Fibroblast of mammary gland (primary cell): ENCODE measurements at places on chromosomes 5 and 9.

DNA sequence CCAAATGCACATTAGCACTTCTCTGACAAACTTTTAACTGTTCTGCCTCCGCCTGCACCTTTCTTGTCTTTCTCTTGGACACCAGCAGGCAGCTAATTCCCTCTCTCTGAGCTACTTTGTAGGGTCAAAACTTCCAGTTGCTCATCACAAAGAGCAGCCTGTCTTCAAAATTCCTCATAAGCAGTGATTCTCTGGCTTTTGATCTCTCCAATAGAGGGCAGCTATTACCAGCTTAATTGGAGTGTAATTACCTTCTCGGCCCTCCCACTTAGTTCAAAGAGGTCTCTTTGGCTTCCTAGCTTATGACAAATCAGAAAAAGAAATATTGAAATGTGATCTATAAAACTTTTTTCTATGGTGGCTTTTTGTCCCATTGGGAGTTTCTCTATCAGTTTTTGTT lies 43.6 kb upstream of the RAD23B start:
- DNase-seq = peak; percentile 65

DNA sequence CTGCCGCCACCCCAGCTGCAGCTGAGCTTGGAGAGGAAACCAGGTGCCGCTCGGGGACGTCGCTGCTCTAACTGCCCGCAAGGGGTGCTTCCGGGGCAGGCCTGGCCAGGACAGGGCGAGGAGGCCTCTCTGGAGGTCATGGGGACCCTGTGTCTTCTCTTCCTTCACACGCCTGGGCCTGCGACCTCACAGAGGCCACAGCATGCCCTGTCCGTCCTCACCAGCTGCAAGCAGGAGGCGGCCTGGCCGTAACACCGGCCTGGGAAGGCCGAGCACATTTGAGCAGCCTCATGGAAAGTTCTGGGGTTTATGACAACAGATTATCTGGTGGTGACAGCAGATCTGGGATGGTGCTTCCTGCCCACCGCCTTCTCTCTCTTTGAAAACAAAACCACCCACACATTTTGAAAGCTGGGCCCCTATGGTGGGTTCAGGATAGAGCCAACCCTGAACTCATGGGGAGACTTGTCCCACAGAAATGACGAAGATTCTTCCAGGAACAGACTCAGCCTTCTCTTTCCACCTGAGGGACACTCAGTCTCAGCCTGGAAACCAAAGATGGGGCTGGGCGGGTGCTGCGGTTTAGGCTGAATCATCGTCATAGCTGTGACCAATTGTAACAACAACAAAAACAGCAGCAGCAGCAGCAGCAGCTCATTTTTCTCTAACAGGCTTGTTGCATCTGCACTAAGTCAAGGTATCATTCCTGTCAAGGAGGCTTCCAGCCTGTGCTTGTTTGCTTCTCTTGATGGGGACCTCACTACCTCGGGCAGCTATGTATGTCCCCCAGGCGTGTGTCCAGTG lies 99.6 kb upstream of the RAPGEF1 start:
- peak; percentile 83 for DNase-seq

DNA sequence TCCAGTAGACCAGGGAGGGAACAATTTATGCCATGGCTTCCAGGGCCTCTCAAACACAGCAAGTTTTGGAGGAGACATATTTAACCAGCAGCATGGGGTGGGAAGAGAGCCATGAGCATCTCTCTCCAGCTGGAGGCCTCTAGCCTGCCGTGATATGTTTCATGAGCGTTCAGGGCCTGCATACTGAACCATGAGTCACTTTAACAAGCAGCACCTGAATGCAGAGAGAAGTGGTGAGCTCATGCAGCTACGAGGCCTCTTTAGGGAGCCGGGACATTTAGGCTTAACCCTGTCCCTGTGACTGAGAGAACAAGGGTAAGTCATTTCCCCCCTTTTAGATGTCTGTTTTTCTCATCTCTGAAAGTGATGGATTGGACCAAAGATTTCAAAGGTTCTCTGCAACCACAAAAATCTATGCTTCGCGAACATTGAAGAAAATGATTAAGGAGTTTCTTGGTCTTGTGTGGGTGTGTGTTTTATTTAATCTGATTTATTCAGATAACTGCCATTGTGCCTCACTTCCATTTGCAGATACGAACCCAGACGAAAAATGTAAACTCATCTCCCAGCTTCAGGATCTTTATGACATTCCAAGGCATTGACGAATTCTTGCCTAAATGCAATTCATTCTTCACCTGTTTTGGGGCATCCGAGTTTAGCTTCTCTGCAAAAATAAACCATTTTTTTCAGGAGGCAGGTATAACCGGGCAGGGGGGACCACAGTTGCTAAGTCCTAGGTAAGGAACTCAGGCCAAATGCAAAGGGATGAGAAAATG lies 157.0 kb downstream of the GABBR2 start:
- peak; percentile 63 for DNase-seq

DNA sequence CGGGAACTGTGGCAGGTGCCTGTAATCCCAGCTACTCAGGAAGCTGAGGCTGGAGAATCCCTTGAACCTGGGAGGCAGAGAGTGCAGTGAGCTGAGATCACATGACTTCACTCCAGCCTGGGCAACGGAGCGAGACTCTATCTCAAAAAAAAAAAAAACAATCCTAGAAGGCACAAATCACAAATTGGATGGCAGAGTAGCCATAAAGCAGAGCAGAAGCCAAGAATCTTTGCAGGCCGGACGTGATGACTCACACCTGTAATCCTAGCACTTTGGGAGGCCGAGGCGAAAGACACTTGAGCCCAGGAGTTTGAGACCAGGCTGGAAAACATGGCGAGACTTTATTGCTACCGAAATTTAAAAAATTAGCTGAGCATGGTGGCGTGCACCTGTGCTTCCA lies 9.2 kb upstream of the FUBP3 start:
- peak; percentile 46 for DNase-seq

DNA sequence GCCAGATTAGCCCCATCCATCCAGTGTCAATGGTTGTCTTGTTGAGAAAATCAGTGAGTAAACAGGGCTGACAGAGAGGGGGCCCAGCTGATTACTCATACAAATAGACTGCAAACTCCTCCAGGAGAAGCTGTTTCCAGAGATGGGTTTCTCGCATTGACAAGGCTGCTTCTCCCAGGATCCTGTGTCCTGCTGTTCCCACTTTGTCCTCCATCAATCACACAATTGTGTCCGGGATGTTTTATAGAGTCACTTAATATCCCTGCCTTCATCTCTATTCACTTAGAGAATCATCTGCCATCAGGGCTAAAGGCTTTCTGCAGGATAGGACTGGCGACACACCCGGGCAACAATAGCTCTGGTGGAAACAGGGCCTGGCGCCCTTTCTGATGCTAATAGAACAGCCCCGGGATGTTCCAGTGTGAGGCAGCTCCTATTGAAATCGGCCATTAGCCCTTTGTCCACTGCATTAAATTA lies 71.7 kb upstream of the TBCA start:
- no peak for DNase-seq

- no peak for DNase-seq
These were observed 4.4 kb upstream of the NDUFB6 start for GRCh38 chr9:32577316-32577715.

DNA sequence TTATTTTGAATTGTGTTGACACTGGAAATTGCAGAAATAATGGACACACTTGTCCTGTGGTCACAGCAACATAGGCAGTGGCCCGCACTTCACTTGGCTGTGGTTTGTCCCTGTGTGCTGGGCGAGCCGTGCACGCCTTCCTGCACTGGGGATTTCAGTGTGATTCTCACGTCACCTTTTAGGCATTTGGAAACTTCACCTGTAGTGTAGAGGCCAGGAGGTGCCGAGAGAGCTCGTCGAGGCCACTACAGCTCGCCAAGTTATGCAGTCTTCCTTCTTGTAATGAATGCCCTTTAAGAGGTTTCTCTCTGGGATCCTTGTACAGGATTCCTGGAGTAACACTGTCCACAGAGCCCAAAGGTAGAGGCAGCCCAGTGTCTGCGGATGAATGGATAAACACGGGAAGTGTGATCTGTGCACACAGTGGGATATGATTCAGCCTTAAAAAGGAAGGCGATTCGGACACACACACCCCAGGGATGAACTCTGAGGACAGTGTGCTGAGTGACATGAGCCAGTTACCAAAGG lies 14.7 kb downstream of the TRAF2 start:
- no peak for DNase-seq

- DNase-seq = peak; percentile 36
These were observed 31.0 kb upstream of the ISOC1 start for GRCh38 chr5:129063483-129064113.

- no peak for DNase-seq
These were observed 68.8 kb downstream of the RXRA start for GRCh38 chr9:134395002-134395517.

- peak; percentile 48 for DNase-seq
These were observed 342.2 kb upstream of the RFX3 start for GRCh38 chr9:3868012-3868411.

DNA sequence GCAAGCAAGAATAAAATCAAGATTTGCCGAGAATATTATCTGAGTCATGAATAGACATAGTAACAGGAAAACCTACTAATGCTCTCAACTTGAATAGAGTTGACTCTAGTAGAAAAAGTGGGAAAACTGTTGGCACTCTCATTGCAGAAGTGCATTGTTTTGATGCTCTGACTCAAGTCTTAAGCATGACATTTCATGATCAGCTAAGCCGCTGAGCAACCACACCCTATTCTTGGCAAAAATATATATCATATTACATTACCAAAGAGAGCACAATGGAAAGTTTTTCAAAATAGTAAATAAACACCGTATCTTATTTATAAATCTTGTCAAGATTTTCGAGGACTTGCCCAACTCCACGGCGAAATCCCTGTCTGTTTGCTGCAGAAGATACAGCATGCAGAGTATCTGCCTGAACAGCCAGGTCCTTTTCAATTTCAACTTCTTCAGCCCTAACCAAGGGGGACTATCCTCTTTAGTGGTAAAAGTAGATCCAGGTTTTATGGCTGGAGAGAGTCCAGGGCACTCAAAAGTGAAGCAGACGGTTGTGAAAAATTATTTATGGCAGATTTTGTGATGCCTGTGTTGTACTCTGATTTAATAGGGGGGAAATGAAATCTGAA lies 13.9 kb upstream of the ADAMTSL1 start:
- peak; percentile 96 for DNase-seq

DNA sequence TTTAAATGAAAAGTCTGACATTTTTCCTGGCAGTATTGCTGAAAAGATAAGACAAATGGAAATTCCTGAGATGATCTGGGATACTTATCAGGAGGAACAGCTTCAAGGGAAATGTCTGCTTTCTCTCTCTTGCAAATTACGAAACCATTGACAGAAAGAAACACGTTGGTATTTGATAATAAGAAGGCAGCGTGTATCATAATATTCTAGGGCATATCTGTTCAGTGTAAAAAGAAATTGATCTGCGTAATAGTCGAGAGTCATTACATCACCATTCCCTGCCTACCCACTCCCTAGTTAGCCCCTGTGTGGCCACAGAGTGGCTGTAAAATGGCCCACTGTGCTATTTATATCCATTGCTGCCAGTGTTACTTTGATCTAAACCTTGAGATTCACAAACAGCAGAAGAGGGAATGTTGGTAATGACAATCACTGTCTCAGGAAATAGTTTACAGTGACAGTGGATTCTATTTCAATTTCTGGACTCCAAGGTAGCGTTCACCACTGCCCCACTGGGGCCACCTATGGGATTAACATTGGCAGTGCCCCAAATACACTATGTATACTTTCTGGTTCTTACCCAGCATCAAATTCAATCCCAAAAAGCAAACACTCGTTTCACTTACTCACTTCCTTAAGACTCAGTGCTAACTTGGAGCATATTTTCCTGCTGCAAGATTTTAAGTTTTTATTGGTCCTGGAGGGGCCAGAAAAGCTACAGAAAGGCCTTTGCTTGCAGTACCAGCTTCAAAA lies 133.4 kb upstream of the GAS1 start:
- peak; percentile 54 for DNase-seq

GRCh38 chr5:176161431-176161830 lies 76.8 kb upstream of the SIMC1 start:
- no peak for DNase-seq

- no peak for DNase-seq
These were observed 448.6 kb downstream of the PLK2 start for GRCh38 chr5:58011301-58011700.

- peak; percentile 10 for DNase-seq
These were observed 49.5 kb downstream of the NR3C1 start for GRCh38 chr5:143354025-143354424.

DNA sequence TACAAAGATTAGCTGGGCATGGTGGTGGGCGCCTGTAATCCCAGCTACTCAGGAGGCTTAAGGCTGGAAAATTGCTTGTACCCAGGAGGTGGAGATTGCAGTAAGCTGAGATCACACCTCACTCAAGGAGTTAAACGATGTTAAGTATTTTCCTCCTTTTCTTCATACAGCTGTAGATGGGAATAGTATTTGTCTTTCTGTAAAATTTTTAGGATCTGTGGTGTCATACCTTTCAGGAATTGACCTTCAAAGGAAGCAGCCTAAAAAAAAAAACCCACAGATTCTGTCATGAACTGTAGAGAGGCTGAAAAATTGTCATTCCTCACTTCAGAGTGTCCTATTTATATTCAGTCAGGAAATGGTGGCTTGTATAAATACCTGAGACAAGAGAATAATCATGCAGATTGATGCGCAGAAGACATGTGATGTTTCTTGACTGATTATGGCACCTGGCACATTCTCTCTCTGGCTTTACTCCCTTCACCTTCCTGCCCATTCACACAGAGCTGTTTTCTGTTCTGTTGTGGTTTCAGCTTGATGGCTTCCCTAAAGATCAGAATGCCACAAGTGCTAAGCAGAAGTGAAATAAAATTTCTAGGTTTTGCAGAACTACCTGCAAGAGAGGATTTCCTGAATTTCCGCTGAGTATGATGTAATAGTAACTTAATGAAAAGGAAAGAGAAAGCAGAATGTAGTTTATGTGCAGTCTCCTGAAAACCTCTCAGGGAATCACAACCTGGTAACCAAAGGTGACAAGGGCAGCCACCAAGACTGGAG lies 3.8 kb downstream of the IFNA1 start:
- no peak for DNase-seq

GRCh38 chr9:129241725-129242124 lies 63.7 kb upstream of the IER5L start:
- DNase-seq = no peak

- DNase-seq = peak; percentile 53
These were observed 21.3 kb downstream of the SPRY4 start for GRCh38 chr5:142303565-142303964.

GRCh38 chr5:17785774-17786173 lies 151.5 kb downstream of the TAF11L14 start:
- DNase-seq = no peak

DNA sequence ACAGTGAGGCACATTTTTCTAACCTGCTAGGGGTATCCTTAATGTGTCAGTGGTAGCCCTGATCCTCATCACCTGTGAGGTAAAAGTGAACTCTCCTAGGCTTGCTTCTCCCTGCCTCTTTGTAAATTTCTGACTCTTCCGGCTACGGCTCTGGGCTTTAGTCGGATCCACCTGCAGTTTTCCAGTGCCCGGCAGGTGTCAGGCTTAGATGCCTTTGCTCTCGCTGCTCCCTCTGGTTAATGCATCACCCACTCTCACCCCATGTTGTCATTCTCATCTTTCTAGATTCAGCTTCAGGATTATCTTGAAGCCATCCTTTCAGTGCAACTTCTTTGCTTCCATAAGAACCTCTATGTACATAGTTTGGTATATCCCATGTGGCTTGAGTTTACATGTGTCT lies 3.6 kb downstream of the CEP78 start:
- DNase-seq = no peak

- no peak for DNase-seq
These were observed 7.2 kb downstream of the FREM1 start for GRCh38 chr9:14903040-14903439.
